ENCODE measurements at places on chromosomes 11 and 22.

DNA sequence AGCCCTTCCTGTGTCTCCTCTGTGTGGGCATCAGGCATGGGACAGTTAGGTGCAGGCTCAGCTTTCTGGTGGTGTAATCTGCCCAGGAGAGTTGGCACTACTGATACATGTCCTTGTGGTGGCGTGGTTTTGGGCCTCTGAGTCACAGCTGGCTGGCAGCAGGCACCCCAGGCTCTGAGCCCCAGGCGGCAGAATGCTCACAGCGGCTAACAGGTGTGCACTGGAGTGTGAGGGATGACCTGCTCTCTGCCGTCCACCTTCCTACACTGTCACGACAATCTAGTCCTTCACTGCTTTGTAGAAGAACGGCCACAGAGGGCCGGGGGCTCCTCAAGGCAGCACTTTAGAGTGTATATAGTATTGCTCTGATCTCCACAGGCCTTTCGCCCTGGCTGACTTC, 100.3 kb upstream of the PITPNB start:
- no peak for DNase-seq

GRCh38 chr11:101444164-101444563, 139.6 kb downstream of the TRPC6 start:
- DNase-seq = no peak

GRCh38 chr11:26665946-26666345, 55.9 kb downstream of the SLC5A12 start:
- no peak for DNase-seq

GRCh38 chr22:26887456-26887855, 230.1 kb downstream of the MIAT start:
- no peak for DNase-seq

GRCh38 chr11:10878408-10879214, 20.8 kb upstream of the ZBED5 start:
- DNase-seq = no peak

DNA sequence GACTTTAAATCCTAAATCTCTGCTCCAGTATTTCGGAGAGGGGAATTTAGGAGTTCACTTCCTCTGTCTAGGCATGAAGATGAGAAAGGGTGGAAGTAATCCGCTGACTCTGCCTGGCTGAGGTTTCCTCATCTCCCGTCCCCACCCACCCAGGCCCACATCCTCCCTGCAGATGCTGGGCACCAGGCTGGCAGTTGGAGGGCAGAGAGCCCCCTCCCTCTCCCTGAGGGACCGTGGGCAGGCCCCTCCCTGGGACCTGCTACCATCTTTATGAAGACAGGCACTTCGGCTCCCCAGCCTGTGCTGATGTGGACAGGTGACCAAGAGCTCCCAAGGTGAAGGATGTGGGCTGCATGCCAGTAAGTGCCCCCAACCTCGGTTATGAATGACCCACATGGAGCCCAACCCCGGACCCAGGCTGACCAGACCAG, 6.7 kb downstream of the CASTOR1 start:
- DNase-seq = no peak

DNA sequence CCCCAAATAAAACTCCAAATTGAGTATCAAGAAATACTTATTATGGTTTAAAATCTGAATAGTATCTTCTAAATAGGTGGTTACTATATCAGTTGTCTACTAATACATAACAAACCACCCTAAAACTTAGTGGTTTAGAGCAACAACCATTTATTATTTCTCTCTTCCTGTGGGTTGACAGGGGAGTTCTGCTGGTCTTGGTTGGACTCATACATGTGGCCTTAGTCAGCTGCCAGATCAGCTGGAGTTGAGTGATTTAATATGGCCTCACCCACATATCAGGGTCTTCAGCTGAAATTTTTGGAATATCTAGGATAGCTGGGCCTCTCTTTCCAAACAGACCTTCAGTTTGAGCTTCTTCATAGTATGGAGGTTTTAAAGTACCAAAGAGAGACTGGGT, 34.5 kb downstream of the C11orf65 start:
- DNase-seq = no peak

- DNase-seq = no peak
These were observed 326.6 kb downstream of the MN1 start for GRCh38 chr22:27474711-27475547.

DNA sequence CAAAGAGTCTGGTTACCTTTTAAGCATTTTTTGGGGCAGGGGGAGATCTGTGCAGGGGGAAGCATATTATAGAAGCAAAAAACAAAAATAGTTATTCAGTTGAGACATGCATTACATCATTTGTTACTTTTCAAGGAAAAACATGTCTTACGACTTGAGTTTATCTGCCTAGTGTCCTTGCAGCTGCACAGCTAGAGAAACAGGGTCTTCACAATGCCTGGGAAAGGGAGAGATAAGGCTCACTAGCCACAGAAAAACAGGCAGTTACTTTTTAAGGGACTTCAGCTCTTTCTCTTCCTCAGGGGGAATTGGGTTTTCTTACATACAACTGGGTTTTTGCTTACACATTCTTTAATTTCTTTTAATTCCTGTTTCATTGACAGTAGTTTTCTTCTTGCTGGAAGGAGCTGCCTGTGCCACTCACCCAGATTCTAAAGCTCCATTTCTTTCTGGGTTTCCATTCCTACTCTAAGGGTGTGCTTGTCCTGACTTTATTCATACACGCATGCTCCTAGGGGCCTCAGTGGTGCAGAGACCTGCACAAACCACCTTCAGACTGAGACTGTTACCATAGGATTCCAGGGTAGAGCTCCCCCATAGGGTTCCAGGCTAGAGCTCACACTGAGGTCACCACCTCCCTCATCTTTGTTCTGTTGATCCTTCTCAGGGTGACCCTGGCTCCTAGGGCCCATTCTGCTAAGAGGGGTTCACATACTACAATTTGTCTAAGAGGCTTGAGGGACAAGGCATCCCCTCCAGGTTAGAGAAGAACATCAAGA, 14.7 kb upstream of the UBQLNL start:
- no peak for DNase-seq

GRCh38 chr11:35112056-35112845, 26.7 kb upstream of the CD44 start:
- no peak for DNase-seq

- no peak for DNase-seq
These were observed 18.2 kb upstream of the TXNRD2 start for GRCh38 chr22:19959587-19960490.

GRCh38 chr11:111336582-111337256, 38.4 kb downstream of the POU2AF3 start:
- DNase-seq = no peak

- DNase-seq = no peak
These were observed 265.9 kb upstream of the MPPED2 start for GRCh38 chr11:30852091-30852490.

DNA sequence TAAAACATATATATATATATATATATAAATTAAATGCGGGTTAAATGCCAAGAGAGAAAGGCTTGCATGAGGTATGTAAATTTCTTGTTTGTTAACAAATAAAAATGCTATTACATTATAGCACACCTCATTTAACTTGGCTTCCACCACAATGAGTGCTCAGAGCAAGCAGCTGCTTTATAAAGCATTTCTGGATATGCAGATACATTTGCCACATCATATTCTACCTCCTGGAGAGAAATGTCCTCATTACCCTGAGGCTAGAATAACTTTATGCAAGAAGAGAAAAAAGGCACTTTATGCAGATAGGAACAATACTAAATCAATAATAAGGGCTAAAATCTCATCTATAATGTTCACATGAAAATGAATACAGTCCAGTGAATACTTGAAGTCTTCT, 181.7 kb upstream of the CCDC90B start:
- DNase-seq = no peak

- no peak for DNase-seq
These were observed 204.2 kb upstream of the MTNR1B start for GRCh38 chr11:92765082-92765840.

DNA sequence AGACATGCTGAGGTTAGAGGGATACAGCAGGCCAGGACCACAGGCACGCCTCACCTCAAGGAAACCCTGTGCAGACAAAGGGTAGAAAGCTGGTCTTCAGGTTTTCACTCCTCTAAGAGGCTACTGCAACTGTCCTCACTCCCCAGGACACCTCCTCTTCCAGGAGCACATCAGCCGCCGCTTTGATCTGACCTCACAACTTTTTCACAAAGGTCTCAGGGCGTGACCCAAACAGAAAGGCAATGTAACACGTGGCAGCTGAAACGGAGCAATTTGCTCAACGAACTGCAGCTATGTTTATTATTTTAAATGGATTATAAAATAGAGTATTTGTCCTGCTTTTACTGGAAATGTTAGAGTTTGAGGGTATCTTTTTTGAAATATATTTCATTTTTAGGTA, 46.1 kb downstream of the LARGE1 start:
- DNase-seq = no peak

DNA sequence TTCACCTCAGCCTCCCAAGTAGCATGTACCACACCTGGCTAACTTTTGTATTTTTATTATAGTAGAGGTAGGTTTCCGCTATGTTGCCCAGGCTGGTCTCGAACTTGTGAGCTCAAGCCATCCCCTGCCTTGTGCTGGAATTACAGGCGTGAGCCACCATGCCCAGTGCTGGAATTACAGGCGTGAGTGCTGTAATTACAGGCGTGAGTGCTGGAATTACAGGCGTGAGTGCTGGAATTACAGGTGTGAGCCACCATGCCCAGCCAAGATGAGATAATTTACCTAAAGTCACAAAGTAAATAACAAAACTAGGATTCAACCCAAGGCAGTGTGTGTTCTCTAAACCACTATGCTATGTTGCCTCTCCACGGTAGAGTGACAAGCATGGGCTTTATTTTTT, 3.6 kb upstream of the UBXN1 start:
- no peak for DNase-seq

GRCh38 chr11:81380395-81380794, 1353.3 kb downstream of the FAM181B start:
- no peak for DNase-seq

- DNase-seq = no peak
These were observed 167.6 kb downstream of the WT1 start for GRCh38 chr11:32267679-32268187.

DNA sequence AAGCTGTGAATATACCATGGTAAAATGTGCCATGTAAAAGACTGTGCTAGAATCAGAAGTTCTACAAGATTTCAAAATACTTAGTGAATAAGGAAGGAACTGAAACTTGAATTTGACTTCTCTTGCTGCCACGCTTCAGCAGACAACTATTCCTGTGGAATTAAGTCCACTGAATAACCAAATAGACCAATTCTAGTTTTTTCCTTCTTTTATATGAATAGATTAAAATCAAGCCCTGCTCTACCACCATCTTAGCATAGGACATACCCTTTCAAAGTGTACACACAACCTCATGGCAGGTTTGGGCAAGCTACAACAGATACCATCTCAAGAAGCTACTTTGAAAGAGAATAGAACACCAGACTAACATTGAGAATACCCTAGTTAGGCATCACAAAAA, 23.4 kb upstream of the CLNS1A start:
- no peak for DNase-seq

GRCh38 chr11:111409915-111410314, 30.8 kb upstream of the POU2AF1 start:
- no peak for DNase-seq

DNA sequence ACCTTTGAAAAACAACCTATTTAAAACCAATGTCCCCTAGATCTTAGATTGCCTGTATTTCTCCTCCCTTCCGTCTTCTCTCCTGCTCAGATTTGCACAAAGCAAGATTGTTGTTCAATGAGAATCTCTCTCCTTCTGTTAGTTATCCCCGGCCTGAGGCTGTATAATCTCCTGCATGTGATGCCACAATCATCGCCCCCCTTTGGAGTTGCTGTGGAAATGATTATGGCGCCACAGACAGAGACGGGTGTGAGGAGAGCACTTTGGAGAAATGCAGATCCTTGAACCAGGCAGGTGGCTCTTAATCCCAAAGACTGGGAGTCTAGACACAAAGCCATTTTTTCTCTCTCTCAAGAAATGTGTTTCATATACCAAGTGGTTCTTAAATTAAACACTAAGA, 941.3 kb downstream of the OPCML start:
- DNase-seq = no peak

- no peak for DNase-seq
These were observed 9.5 kb downstream of the GNB1L start for GRCh38 chr22:19845054-19845722.

GRCh38 chr11:128284634-128285033, 302.7 kb downstream of the ETS1 start:
- DNase-seq = no peak
